Renal cortex interstitium (tissue), 15 donors: ENCODE measurements at places on chromosomes 16 and 17.

DNA sequence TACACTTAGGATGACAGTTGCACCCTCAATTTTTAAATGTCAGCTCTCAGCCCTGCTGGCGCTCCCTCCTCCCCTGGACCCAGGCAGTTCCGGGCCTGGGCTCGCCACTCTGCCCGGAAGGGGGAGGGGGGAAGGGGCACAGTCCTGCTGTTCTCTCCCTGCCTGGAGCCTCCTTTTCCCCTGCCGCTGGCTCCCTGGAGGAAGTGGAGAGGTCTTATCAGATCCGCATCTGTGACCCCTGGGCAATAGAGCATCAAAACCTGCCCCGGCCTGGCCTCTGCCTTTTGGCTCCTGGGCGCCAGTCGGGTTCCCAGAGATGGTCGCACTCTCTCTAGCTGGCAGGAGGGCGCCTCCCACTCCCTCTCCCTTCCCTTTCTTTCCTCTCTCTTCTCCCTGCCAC lies 149.3 kb downstream of the IRF8 start:
- no peak for DNase-seq

- peak; percentile 50 for DNase-seq
These were observed 59.7 kb downstream of the RNF112 start for GRCh38 chr17:19470530-19471261.

DNA sequence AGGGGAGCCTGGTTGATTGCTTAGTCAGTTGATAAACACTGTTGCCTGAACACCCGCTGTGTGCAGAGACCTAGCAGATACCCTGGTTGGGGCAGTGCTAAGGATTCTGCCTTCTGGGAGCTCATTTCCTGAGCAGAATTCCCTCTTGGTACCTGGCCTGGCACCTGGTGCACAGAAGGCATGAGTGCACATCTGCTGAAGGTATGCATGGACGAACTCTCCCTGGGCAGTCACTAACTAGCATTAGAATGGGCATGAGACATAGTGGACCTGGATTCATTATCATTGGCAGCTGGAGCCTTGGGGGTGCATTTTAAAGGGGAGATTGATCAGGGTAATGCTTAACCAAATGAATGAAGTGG lies 13.1 kb downstream of the ADCY7 start:
- DNase-seq = no peak

DNA sequence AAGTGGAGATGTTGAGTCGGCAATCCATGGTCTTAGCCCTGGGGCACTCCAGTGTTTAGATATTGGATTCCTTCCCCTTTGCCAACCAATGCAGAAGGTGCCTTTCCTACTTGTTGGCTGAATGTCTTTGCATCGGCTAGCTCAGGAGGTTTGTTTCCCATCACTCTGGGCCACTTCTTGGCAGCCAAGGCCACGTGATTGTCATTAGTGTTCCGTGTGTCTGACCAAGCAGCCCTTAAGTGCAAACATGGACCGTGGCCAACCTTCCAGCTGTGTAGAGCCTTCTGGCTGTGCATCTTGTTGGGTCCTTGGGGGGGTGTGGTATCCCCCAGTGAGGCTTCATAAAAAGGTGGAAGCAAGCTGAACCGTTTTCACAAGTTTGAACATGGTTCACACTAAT lies 66.0 kb downstream of the GNAO1 start:
- no peak for DNase-seq

- DNase-seq = no peak
These were observed 18.8 kb upstream of the RBL2 start for GRCh38 chr16:53415504-53415903.
